NCI-H2029 treated with DMSO at 0.1 percent for 48 hours (cell line): ENCODE measurements at places on chromosomes 6 and 20.

DNA sequence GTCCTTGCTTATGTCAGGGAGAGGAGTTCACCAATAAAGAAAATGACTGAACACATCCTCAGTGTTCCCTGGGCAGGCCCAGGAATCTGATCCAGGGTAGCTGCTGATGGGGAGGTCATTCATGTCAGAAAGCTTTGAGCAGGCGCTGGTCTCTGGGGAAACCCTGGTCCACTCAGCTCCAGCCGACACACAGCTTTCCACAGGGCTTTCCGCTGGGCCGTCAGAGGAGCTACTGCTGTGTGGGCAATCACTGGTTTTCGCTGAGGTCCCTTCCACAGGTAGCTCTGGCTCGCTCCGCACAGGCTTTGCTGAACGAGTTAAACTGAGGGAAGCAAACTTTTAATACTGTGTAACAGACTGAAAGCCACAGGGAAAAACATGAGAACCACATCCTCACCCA lies 17.5 kb upstream of the ANKRD60 start:
- no peak for DNase-seq

GRCh38 chr6:71509191-71510005 lies 220.8 kb downstream of the OGFRL1 start:
- no peak for DNase-seq

GRCh38 chr6:15063253-15063853 lies 182.5 kb upstream of the JARID2 start:
- no peak for DNase-seq

- peak; percentile 6 for DNase-seq
Measured at GRCh38 chr6:144285798-144286502, 815 bp downstream of the UTRN start.

DNA sequence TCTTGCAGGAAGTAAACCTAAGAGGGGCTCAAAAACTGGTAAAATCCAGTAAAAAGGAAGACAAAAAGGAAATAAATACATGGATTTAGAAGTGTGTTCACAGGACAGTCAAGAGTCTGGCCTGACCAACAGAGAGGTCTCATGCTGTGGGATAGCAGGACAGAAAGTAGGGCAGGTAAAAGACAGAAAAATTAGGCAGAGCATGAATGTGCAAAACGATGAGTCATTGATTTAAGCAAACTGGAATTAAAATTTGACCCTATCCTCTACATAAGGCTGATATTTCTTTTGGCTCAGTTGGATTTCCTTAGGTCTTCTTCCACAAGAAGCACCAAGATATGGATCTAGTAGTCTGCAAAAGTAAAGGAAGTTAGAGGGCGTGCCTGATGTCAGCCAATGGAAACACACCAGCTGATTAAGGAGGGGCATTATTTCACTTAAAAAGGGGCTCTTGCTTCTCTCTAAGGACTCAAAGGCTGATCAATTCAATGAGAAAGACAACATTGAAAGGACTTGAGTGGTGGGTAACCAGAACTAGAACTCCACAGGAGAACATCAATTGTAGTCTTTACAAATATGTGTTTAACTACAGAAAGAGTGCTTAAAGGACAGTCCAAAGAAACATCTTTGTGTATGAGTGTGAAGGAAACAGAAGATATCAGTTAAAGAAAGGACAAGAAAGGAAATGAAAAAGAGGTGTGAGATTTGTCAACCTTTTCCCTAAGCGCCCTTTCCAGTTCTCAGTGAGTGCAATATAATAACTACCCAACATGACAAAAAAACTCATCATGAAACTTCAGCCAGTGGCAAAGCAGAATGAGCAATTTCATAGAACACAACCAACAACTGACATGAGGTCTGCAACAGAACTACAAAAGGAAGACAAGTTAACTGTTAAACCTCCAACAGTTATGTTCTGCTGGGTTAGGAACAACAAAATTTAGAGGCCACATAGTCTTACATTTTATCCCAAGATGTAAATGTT lies 19.4 kb upstream of the MYB start:
- DNase-seq, result no peak

DNA sequence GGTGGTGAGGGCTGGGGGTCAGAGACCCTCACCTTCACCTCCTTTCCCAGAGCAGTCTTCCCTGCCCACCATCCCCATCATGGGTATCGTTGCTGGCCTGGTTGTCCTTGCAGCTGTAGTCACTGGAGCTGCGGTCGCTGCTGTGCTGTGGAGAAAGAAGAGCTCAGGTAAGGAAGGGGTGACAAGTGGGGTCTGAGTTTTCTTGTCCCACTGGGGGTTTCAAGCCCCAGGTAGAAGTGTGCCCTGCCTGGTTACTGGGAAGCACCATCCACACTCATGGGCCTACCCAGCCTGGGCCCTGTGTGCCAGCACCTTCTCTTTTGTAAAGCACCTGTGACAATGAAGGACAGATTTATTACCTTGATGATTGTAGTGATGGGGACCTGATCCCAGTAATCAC lies 2.1 kb downstream of the HLA-G start:
- DNase-seq, result no peak

DNA sequence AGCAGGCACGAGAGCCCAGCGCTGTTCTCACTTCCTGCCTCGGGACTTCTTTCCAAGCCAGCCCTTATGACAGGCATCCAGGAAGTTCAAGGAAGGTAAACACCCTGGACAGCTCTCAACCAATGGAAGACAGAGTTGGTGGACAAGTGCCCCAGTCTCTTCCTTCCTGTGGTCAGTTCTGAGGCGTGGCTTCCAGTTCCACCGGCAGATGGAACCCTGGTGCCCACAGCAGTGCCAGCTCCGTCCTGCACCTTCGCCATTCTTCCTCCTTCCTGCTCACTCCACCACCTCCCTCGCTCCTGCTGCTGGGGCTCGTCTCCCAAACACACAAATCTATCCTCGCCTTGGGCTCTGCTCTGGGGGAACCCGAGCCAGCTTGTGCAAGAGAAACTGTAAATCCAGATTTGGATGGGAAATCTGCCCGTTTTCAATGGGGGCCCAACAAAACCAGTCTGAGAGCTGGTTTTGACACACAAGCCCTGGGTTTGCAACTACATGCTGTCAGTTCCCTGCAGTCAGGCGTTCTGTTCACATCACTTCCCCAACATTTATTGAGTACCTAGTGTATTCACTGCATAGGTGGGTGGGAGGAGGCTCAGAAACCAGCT lies 162.7 kb downstream of the GRM4 start:
- peak; percentile 69 for DNase-seq

- no peak for DNase-seq
Measured at GRCh38 chr6:357791-358341, 33.7 kb upstream of the IRF4 start.

- no peak for DNase-seq
Measured at GRCh38 chr20:34915749-34916455, 39.5 kb downstream of the ACSS2 start.

DNA sequence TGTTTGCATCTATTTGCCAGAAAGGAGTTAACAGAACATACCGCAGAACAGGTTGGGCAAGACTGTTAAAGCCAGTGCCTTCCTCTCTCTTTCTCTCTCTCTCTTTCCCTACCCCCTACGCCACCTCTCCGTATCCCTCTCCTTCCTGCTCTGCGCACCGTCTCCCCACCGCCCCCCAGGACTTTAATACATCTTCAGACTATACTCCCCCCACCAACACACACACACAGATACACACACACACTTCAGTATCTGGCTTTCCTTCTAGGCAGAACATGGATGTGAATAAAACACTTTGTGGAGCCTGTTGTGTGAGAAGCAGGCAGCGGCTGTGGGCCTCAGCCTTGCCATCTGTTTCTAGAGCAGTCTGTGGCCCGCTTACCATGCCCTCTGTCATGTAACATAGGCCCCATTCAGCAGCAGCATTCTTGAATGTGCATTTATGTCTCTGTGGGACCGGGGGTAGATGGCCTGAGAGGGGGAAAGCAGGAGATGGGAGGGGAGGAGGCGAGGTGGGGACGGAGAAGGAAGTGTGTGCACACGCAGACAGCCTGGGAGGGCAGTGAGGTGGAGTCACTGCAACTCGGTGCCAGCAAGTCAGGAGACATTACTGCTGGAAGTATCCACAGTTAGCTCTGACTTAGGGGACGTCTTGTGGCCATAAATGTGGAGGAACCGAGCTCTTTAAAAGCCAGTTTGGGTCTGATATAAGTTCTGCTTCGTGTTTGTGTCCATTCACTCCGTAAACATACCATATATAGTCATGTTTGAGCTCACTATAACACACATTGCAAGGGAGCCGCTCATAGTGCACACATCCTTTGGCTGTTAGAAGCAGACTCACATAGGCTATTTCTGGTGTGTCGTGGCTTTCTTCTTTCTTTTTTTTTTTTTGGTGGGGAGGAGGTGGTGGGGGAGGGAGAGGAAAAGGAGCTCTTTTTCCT lies 38.4 kb downstream of the RREB1 start:
- peak; percentile 86 for DNase-seq

DNA sequence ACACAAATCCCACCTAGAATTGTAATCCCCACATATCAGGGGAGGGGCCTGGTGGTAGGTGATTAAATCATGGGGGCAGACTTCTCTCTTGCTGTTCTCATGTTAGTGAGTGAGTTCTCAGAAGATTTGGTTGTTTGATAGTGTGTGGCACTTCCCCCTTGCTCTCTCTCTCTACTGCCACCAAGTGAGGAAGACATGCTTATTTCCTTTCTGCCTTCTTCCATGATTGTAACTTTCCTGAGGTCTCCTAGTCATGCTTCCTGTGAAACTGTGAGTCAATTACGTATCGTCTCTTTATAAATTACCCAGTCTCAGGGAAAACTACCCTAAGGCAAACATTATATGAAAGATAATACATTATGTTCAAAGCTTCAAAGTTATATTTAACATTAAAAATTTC lies 1297.5 kb upstream of the CITED2 start:
- DNase-seq, result no peak
